ENCODE measurements at places on chromosomes 16 and 17.

GRCh38 chr16:67392301-67393059 is 818 bp downstream of the TPPP3 start:
- no peak for DNase-seq

GRCh38 chr16:3822366-3823045 is 58.0 kb downstream of the CREBBP start:
- DNase-seq, result no peak

GRCh38 chr16:21940570-21940969 is 12.6 kb upstream of the UQCRC2 start:
- DNase-seq, result no peak

DNA sequence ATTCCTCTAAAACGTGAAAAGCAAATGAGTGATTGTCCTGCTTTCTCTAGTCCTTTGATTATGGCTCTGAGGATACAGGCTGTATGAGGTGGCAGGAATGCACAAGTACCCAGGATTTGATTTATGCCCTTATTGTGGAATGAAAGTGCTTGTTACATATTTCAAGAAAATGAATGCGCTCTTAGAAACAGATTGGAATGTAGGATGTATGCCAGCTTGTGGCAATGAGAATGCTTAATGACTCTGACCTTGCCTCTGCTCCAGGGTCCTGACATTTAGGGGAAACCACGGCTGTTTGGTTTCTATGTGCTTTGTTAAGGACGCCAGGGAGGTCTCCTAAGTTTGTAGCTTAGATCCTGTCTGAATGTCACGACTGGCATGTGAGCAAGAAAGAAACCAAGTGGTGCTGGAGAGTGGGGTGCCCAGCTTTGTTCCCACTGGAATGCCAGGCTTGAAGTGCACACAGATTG is 22.0 kb downstream of the PRCD start:
- no peak for DNase-seq

DNA sequence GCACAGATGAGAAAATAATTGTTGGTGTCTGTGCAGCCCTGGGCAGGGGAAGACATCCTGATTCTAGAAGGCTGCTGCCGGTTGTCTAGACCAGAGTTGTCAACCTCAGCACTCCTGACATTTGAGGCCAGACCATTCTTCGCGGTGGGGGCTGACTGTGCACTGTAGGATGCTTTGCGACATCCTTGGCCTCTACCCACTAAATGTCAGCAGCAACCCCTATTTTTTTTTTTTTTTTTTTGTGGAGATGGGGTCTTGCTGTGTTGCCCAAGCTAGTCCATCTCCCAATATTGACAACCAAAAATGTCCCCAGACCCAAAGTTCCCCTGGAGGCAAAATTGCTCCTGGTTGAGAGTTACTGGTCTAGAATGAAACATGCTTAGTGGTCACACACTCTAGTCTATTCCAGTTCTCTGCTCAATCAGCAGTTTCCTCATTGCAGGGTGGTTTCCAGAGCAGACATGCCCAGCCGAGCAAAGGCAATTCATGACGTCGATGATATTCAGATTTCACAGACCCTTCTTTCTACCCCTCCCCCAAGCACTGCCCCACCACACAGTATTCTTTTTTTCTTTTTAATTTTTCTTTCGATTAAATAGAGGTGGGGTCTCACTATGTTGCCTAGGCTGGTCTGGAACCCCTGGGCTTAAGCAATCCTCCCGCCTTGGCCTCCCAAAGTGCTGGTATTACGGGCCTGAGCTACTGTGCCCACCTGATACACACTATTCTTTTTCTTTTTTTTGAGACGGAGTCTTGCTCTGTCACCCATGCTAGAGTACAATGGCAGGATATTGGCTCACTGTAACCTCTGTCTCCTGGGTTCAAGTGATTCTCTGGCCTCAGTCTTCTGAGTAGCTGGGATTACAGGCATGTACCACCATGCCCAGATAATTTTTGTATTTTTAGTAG is 9.0 kb downstream of the C17orf99 start:
- DNase-seq, result no peak

GRCh38 chr16:4505356-4506147 is 29.4 kb downstream of the HMOX2 start:
- no peak for DNase-seq

Measured in right lung (tissue), 10 donors.